Activated CD4-positive, alpha-beta memory T cell treated with anti-CD3 and anti-CD28 coated beads for 36 hours (primary cell): ENCODE measurements at places on chromosomes 7 and 10. TPM values are rescaled to one million over a fixed set of nuclear protein-coding genes. Genes with fewer than 3 reads are reported as not detected.

- DNase-seq = no peak
Measured at GRCh38 chr7:46515844-46516590, 594.9 kb upstream of the IGFBP3 start.

DNA sequence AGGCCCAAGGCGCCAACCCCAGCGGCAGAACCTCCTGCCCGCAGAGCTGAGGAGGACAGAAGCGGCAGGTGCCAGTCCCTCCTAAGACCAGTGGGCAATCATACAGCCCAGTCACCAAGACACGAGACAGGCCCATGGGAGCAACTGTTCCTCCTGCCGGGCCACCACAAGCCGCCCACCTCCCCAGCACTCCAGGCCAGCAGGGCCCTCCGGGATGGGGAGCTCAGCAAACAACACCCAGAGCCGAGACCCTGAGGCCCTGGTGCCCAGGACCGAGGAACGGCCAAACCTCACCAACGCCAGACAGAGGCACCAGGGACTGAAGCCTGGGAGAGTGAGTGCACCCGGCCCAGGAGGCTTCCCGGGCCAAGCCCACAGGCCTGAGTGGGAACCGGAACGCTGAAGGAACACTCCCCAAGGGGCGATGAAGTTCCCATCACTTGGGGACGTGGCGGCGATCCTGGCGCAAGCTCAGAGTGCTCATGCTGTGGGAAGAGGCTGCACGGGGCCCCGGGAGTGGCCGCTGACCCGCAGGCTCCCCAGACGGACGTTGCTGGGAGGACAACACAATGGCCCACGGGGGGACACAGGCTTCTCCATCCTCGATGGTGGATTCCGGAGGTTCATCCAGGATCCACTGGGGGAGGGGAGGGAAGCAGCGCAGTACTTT, 35.1 kb downstream of the GPER1 start:
- DNase-seq = no peak

DNA sequence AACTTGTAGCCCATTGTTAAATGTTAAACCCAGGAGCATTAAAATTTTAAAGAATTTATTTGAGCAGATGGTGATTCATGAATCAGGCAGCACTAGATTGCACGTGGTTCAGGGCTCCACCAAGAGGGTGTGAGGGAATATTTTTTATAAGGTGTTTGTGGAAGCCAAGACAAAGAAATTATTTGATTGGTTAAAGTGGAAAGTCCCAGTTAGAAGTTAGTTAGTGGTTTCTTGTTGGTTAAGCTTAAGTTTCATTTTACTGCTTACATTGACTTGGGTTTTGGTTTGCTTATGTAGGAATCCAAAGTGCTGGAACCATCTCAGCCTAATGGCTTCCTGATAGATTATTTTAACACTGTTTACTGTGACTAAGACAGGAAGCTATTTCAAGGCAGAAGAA, 906.2 kb downstream of the LRMDA start:
- DNase-seq = no peak

DNA sequence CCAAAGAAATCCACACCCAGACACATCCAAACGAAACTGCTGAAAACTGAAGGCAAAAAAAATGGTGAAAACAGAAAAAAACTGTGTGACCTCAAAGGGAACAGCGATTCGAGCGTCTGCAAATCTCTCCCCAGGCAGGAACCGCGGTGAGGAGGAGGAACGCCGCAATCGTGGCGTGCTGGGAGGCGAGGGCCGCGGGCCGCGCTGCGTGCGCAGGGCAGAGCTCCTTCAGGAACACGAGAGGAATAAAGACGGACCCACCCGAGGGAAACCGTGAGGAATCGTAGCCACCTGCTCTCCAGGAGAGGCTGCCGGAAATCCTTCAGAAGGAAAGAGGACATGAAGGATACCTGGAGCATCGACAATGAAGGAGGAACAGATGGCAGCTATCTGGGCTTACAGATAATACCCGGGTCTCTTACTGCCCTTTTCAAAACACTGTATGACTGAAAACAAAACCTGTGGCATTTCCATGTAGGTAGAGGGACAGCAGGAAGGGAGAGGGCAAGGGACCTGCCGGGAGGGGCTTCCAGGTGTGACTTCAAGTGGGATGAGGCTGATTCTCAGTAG, 266.0 kb downstream of the MAD1L1 start:
- no peak for DNase-seq

- no peak for DNase-seq
Measured at GRCh38 chr7:73429215-73429614, 4.4 kb upstream of the FZD9 start.

DNA sequence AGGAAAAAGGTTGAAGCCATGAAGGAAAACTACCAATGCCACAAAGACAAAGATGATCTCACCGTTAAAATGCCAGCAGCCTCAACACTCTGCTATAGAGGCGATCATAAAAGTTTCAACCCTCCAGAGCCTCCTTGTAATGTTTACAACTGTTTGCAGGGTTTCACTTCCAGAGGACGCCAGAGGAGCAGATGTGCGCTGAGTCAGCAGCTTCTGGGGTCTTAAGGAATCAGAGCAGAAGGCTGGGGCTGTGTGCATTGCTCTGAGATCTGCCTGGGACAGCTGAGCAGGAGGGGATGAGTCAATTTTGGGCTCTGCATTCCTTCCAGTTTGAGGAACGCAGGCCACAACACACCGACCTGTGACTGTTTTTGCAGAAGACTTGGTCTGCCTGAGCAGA, 98.3 kb downstream of the TMEM130 start:
- no peak for DNase-seq

DNA sequence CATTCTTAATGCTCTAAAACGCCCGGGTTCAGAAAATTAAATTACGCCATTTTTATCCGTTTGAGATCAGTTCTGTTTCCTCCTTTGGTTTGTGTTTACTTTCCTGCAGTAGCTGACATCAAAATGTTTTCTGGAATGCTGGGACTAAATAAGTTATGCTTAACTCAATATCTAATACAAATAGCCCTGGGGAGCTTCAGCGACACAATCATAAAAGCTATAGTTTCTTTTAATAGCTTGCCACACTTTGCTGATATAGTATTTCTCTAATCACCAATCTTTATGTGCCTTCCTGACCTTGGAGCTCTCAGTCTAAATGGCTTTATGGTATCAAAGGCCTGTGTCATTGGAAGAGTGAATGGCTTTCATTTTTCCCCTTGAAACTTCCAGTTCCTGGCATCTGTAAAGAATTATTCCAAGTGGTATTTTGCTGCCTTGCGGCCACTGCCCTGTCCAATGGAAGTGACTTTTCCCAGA, 202.7 kb downstream of the HDAC9 start:
- DNase-seq = no peak

- DNase-seq = no peak
Measured at GRCh38 chr10:14326581-14326980, 4.1 kb downstream of the FRMD4A start.

GRCh38 chr10:12501841-12502525, 152.6 kb downstream of the CAMK1D start:
- DNase-seq = no peak

DNA sequence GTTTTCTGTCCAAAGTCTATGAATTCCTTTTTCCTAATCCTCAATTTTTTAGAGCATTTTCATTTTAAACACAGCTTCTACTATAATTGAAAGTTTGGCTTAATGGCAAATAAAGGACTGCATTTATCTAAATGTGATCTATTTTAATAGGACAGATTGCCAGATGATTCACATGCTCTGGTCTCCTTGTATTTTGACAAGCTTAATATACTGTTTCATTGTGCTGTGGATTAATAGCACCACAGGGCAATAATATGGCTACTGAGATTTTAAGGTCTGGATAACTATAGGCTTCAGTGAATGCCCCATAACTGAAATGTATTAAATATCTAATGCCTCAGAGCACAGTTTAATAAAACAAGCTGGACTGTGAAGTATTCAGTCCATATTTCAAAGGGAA, 1362.8 kb downstream of the XPNPEP1 start:
- DNase-seq = no peak

GRCh38 chr10:19572056-19572455, 244.2 kb upstream of the PLXDC2 start:
- no peak for DNase-seq

Gene SORCS1
- total RNA-seq = not detected

Gene PLA2G12B
- total RNA-seq = not detected

Gene TMEM236
- 0.07 TPM for total RNA-seq

Gene VAX1
- total RNA-seq = not detected

Gene GIMAP7
- 42.5 TPM for total RNA-seq

Gene PRPS1L1
- total RNA-seq = not detected
